ENCODE measurements at places on chromosomes 6 and 20.

GRCh38 chr6:70673601-70674000, 5.9 kb downstream of the SMAP1 start:
- DNase-seq, result no peak

DNA sequence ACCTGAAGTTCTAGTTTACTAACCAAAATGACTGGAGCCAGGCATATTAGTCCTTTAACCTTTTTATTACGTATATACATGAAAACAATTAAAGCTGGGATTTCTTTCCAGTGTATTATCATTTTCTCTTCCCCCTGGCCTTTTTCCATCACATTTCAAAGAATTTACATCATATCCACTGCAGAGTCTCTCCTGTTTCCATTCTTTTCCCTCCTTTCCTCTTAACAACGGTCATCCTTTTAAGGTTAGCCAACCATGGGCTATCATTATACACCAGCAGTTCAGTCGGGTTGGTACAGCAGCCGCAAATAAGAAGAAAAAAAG, 104.6 kb downstream of the TFAP2A start:
- no peak for DNase-seq

- no peak for DNase-seq
Observed at GRCh38 chr6:84062519-84063154, 29.1 kb downstream of the MRAP2 start.

DNA sequence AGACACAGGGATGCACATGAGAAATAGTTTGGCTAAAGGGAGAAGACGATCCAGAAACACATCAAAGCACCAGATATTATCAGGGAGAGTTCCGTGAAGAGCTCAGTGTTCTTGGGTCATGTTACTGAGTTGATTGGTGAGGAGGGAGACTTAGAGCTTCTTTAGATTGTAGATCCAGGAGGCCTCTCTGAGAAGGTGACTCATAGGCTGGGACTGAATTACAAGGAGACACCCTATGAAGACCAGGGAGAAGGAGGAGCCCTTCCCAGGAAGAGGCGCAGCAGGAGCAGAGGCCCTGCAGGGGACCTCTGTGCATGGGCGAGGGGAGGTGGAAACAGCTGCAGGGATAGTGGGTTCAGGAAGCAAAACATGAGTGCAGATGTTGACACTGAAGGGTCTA, 196.5 kb downstream of the SLC24A3 start:
- no peak for DNase-seq

DNA sequence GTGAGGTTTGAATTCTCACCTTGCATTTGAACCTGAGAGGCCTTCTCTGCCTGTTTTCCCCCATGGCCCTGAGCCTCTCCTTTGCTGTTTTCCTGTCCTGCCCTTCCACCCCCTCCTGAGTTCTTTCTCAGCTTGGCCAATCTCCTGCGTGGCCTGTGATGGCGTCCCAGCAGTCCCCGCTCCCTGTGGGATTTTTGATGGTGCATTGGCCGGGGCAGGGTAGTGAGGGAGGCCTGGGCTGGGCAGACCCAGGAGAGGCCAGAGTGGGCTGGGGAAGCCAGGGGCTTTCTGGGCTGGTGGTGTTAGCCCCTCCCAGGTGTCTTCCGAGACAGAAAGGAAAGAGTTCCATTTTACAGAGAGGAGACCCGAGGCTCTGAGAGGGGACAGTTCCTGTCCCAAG, 6.3 kb downstream of the CEBPB start:
- no peak for DNase-seq

DNA sequence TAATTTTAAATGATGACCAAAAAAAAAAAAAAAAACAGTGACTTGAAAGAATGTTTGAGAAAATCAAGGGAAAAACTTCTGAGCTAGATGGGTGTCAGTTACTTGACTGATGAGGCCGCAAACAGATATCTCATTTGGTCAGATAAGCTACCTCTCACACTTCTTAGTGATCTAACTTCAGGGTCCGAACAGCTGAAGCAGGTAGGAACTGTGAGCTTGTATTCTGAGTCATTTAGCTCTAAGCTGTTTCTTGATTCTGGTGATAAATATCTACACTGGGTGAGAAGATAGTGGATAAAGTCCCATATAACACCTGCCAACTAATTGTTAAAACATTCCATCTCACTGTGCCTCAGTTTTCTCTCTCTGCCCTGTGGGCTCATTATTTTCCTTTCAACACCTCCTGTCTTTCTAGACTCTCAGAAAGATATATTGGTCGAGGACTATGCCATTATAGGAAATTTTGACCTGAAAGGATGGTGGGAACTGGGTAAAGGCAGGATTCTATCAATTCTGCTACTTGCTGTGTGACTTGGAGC, 7.7 kb downstream of the KIF3B start:
- no peak for DNase-seq

DNA sequence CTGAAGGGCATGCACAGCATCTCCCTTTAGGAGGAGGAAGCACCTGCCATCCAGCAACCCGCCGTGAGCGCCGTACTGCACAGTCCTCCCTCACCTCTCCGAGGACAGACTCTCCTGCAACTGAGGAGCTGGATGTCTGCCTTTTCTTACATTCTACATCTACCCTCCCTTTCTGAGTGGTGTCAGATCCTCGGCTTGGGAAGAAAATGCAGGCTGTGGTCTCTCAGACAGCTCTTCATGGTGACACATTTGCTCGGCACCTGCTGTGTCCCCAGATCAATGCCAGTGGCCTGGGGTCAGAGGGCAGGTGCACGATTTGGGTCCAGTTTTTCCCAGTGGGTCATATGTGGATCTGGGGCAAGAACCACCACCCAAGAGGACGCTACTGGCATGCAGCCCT, 40.1 kb upstream of the BHLHE23 start:
- no peak for DNase-seq

DNA sequence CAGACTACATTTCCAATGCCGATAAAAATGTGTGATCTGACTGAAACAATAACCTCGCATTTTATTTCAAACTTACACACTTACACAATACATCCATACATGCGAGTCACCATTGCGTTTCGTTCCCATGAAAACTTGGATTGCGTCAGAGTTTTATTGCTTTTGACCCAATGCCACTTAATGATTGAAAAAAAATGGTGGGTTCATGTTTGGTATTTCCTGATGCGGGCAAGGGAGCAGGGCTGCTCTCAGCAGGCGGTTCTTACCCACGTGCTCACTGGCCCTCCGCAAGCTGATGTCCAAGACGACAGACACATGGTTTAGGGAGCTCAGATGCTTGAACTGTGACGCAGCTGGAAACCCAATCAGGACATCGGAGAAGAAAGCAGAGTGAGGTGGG, 281.0 kb upstream of the SULF2 start:
- no peak for DNase-seq

DNA sequence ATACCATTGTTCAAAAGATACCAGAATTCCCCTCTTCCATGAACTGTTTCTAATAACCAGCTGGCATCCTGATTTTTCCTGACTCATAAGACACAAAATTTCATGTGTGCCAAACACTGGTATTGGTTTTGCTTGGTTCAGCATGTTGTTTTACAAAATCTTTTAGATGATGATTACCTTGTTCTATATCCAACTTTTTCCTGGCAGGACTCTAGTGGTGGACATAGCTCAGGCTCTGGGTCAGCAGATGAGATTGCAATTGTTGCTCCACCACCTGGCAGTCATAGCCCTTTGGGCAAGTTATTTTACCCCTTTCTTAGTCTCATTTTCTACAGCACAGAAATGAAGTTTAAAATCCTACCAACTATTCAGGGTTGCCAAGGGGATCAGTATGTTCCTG, 6.2 kb downstream of the TRIM38 start:
- DNase-seq, result peak; percentile 2

GRCh38 chr20:1467355-1468116, 887 bp upstream of the NSFL1C start:
- no peak for DNase-seq

- DNase-seq, result no peak
Observed at GRCh38 chr20:35461620-35462019, 6.2 kb downstream of the CEP250 start.

- DNase-seq, result no peak
Observed at GRCh38 chr6:123127807-123128206, 131.8 kb downstream of the CLVS2 start.

DNA sequence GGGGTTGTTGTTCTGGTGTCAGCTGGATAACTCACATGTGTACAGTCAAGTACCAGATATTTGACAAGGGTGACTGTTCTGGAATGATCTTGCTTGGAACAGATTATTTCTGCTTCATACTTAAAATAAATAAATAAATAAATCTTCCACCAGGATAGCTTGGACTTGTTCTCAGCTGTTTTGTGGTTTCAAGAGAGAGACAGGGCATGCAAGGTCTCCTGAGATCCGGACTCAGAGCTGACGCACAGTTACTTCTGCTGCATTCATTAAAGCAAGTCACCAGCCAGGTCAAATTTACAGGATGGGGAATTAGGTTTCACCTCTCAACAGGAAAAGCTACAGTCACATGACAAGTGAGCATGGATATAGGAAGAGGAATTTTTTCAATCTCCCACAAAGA, 285.0 kb upstream of the SPTLC3 start:
- no peak for DNase-seq

DNA sequence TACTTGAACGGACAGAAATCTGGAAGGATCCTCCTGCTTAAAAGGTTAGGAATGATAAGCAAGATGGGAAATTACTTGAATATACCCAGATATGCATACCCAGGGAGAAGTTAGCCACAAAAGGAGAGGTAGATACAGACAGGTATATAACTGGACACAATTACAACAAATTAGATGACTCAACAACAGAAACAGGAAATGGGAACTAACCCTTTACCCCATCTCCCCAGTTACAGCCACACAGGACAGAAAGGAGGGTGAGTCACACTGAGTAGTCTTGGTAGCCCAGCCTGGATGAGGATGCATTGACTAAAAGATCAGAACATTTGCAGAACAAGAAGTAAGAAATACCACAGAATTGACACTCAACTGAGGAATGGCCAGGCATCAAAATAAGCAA, 61.2 kb downstream of the C6orf52 start:
- peak; percentile 33 for DNase-seq

DNA sequence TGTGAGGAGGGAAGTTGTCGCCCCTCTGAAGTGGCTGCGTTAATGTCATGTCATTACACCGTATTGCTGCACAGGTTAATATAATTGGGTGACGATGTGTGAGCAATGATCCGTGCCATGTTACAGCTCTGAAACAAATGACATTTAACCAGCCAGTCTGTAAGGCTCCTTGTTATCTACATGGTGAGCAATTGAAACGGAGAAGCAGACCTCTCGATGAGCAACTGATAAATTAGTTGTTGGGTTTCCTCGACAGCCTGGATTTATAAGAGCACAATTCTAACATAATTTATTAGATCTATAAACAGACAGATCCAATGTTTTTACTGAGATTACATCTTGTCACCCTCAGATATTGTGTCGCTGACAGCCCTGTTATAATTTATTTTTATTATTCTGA, 49.9 kb upstream of the MAFB start:
- DNase-seq, result no peak

DNA sequence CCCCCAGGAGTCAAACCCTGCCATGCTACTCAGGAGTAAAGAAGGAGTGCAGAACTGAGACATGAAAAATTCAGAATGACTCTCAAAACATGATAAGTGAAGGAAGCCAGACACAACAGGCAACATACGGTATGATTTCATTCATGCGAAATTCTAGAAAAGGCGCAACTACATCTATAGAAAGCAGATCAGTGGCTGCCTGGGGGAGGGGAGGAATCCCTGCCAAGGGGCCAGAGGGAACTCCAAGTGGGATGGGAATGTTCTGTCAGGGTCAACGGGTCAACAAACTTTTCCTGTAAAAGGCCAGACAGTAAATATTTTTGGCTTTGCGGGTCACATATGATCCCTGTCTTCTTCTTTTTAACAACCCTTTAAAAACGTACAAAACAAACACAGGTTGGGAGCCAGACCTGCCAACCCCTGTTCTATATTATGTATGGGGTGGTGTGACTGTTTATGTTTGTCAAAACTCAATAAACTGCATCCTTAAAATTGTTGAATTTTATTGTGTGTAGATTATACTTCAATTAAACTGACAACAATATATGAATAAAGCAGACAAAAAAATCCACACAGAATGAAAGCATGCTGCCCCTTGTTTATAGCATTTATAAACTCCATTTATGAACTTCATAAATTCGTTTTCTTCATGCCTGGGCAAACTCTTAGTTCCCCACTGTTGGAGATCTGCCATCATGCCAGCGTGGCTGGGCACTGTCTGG, 56.6 kb upstream of the TRAF3IP2 start:
- no peak for DNase-seq

DNA sequence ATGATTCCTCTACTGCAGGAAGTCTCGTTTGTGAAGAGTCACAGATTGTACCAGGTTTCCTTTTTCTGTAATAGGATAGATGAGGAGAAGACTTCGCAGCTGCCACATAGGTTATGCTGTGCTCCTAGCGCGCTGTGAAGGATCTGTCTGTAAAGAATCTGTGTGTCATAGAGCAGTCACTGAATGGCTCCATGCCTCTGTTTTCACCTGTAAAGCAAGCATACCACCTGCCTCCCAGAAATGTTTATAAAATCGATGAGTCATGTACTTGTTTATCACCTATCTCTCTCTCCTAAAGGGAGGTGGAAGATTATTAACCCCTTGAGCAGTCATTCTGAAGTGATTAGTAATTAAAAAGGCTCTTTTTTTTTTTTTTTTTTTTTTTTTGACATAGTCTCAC, 86.6 kb downstream of the TFAP2B start:
- no peak for DNase-seq

DNA sequence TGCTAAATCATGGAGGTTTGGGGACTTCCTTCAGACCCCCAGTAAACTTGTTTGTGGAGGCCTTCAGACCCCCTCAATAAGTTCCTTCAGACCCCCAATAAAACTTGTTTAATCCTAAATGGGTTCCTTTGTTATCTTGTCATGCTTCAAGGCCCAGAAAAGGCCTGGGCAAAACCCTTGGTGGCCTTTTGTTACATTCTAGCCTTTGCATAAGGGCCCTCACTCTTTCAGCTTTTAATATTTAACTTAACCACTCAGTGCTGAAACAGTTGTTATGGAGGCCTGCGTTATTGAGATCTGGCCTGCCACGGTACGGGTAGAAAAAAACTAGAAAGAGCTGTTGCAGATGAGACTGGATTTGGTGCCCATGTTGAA, 4.3 kb upstream of the DYNLRB1 start:
- no peak for DNase-seq

DNA sequence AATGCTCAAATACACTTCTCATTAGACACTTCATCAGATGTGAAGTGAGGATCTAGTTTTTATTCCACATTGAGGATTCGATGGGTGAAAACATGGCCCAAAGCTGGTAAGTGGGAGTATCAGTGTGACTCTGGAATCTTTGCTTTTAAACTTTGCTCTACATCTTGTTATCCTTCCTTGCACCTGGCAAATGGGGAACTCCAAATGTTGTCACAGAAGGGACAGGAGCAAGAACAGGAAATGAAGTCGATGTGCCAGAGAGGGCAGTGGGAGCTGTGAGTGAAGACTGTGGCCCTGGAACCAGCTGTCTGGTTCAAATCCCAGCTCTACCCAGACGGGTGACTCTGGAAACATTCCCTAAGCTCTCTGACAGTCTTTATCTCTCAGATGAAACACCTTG, 86.7 kb upstream of the AGPAT4 start:
- DNase-seq, result no peak
